Stimulated activated CD8-positive, alpha-beta memory T cell treated with anti-CD3 and anti-CD28 coated beads, Interleukin-4, amount 100 ng/mL, for 24 hours (primary cell): ENCODE measurements at places on chromosomes 7 and 10.

GRCh38 chr10:4234661-4235060, 449.7 kb upstream of the KLF6 start:
- DNase-seq: peak; percentile 51

DNA sequence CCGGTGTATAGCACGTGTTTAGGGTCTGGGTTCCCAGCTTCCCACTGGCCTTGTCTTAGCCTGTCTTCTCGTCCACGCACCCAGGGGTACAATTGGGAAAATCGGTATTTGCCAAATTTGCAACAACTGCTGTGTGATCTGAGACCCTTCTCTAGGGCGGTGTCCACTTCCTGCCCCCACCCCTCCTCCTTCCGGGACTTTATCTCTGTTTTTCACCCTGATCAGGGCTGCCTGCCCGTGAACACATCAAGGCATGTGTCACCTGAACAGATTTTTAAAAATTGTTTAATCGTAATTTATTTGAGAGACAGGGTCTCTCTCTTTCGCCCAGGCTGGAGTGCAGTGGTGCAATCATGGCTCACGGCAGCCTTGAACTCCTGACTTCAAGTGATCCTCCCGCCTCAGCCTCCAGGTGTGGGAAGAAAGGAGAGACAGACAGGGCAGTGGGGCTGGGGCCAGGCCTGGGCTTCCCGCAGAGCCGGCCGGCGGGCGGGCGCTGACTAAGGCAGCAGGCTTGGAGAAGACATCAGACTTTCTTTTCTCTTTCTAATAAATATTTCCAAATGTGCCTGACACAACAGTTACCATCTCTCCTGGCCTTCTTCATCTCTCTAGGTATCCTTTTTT, 27.5 kb downstream of the ELFN1 start:
- no peak for DNase-seq

GRCh38 chr10:59243611-59244195, 67.3 kb downstream of the PHYHIPL start:
- DNase-seq: no peak

GRCh38 chr10:103852189-103852711, 3.1 kb downstream of the SH3PXD2A start:
- no peak for DNase-seq

- no peak for DNase-seq
These were observed 3.2 kb downstream of the CYP51A1 start for GRCh38 chr7:92131093-92131492.

GRCh38 chr10:107701943-107702342, 537.4 kb upstream of the SORCS1 start:
- no peak for DNase-seq

GRCh38 chr7:882336-883035, 6.1 kb downstream of the GET4 start:
- DNase-seq: no peak

- DNase-seq: no peak
These were observed 351.9 kb upstream of the LRGUK start for GRCh38 chr7:133775201-133775600.

- no peak for DNase-seq
These were observed 161.9 kb upstream of the ZMIZ1 start for GRCh38 chr10:78906734-78907390.

GRCh38 chr10:3470191-3470590, 297.6 kb upstream of the PITRM1 start:
- no peak for DNase-seq

GRCh38 chr10:3869036-3869435, 84.0 kb upstream of the KLF6 start:
- no peak for DNase-seq

GRCh38 chr7:138608275-138608674, 92.9 kb downstream of the SVOPL start:
- DNase-seq: no peak

DNA sequence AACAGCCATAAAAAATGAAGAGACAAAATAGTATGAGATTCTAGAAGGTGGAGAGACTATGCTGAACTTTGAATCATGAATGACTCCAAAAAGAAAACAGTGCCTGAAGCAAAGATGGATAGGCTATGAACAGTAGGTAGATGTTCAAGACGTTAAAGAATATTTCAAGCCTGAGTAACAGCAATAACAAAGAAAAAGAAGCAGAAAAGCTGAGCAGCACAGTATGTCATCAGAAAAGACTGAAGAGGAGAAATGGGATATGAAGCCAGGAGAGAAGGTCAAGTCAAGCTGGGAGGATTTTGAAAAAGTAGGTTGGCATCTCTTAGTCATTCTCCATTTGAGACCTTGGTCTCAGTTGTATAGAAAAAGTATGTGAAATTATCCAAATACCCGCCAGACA, 484.4 kb downstream of the SORCS1 start:
- DNase-seq: no peak

DNA sequence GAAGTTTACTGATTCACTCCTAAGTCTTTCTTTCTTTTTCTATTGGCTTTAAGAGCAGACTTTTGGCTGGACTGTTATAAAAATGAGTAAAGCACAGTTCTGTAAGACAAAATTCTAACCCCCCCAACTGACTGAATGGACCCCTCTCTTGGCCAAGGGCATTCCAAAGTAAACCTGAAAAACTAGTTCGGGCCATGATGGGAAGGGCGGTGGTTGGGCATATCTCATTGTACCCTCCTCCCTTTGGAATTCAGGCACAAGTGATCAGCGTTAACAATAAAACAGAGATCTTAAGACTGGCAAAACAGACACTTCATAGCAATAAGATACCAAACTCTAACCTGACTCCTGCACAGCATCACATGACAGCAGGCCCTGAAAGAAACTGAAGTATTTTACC, 6.1 kb upstream of the KIF20B start:
- DNase-seq: no peak

DNA sequence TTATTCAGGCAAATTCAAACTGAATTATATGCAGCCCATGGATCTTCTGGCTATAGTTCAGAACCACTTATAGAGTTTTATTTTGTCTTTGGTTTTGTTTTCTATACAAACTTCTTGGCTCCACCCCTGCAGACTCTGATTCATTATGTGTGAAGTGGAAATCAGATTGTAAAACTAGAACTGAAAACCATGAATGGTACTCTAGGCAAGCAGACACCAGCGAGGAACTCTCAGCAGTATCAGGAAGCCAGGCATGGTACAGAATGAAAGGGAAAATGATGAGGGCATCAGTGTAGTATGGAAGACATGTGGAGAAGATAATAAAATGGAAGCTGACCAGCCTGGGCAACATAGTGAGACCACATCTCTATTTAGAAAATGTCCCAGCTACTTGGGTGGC, 1026.9 kb upstream of the C7orf33 start:
- no peak for DNase-seq

GRCh38 chr7:159179241-159179640, 34.6 kb upstream of the VIPR2 start:
- DNase-seq: no peak

DNA sequence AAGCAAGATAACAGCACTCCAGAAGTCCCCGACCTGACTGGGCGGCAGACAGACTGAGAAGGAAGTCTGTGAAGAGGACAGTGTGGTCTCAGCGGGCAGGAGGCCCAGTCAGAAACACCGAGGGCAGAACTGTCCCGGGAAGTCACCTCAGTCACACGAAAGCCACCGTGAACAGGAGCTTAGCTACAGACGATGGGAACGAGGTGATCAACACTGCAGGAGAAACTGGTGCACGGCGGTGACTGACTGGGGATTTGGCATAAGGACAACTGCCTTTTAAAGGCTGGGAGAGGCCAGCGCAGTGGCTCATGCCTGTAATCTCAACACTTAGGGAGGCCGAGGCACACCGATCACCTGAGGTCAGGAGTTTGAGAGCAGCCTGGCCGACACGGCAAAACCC, 217.8 kb downstream of the PTPRN2 start:
- DNase-seq: no peak

GRCh38 chr10:68110027-68110426, 739 bp downstream of the MYPN start:
- DNase-seq: no peak

GRCh38 chr7:142603870-142604448, 145.3 kb upstream of the PRSS1 start:
- DNase-seq: peak; percentile 24

DNA sequence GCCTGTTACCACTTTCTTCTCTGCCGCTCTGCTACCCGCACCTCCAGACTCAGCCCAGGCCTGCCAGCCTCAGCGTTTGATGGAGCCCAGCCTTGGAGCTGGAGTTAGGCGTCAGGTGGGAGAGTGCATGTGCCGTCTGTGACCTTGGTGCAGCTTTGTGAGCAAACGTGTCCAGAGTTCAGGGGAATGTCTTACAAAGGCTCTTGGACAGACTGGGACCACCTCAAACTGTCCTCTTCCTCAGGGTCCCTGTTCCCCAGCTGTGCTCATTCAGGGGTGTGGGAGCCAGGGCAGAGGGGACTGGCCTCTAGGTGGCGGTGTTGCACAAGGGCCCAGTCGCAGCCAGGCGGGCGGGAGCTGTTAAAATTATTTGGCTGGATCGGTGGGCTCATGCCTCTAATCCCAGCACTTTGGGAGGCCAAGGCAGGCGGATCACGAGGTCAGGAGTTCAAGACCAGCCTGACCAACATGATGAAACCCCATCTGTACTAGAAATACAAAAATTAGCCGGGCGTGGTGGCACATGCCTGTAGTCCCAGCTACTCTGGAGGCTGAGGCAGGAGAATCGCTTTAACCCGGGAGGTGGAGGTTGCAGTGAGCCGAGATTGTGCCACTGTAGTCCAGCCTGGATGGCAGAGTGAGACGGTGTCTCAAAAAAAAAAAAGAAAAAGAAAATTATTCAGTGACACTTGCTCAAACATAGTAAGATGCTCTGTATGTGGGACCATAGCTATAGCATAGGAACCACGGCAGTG, 89.2 kb downstream of the ADCY1 start:
- DNase-seq: no peak

- DNase-seq: no peak
These were observed 244.3 kb downstream of the PHF14 start for GRCh38 chr7:11217848-11218565.

DNA sequence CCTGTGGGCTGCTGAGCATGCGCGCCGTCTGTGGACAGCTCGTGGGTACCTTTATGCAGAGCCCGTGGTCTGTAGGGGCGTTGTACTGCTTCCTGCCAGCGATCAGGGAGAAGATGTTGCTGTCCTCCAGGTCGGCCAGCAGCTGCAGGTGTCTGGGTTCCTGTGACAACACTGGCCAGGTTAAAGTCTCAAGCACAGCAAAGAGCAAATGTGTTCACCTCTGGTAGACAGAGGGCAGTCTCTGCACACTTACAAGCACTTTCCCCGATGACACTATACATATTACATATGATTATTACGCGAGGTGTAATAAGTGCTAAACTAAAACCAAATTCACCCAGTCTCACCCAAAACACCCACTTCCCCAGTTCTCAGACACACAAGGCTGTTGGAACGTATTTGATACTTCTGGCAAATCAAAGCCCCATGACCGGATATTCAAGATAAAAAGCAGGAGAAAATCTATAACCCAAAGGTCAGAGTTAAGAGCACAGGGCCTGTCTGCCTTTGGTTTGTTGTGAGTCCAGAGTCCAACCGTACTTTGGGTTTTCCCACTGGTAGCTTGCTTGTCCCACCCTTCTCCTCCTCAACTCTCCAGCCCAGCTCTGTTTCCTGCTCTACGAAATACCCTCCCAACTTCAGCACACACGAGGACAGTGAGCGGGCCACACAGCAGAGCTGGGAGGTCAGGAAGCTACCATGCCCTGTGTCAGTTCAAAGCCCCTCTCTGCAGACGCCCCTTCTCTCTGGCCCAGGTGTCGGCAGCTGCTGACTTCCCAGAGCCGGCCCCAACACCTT, 49.7 kb upstream of the DDC start:
- no peak for DNase-seq

GRCh38 chr10:23391821-23392220, 47.1 kb upstream of the OTUD1 start:
- DNase-seq: no peak

DNA sequence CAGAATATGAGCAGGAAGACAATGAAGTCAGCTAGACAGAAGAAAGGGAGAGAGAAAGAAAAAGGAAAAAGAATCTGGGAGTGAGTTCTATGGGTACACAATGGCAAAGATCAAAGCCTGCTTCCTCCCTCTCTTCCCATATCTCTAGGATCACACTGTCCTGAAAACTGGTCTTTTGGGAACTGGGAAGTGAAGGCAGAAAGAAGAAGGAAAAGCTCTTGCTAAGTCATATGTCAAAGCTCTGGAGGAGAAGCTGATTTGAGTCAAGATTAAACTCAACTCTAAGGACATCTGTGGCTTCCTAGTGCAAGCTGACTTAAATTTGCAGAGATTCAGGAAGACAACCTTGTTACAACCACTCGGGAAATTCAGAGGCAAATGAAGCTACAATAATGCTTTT, 147.5 kb downstream of the DOCK4 start:
- no peak for DNase-seq

- no peak for DNase-seq
These were observed 37.2 kb downstream of the CUBN start for GRCh38 chr10:17092216-17092944.
